ENCODE measurements at places on chromosomes 4 and X.
A peak's percentile ranks its signal among the peaks of the same experiment; 100 is the strongest.

DNA sequence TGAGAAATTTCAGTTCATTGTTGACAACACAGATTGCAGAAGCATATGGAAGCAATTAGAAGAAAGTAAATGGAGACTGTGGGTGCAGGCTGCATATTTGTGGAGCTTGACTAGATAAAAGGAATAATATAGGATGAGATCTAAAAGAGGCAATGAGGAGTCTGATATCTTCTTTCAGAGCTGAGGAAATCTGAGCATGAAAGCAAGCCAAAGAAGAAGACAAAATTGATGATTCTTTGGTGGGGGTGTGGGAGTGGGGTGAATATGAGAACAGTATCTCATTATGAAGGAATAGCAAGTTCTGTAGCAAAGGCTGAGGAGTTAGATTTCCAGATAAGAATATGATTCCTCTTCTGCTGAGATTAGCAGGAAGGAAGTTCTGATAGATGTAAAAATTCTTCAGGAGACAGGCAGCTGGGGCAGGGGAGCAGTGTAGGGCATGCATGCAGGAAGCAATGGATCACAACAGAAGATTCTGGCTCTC is 6.1 kb upstream of the PDHA2 start:
- DNase-seq: no peak

- DNase-seq: peak; percentile 7
Measured at GRCh38 chr4:185638548-185639301, 103.4 kb upstream of the PDLIM3 start.

DNA sequence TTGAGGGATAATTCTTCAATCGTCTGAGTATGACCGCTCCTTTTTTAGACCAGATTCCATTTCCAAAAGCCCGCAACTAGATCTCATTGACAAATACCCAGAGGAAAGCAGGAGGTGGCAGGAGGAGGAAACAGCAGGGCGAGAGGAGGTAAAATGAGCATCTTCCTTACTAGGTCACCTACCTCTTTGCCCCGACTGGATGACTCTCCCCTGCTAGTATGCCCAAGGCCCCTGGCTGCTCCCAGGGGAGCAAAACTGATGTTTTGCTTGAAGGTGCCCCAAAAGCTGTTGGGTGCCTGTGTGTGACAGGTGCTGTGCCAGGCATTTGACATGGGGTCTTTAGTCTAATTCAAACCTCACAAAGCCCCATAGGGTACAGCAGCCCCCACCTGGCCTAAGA is 48.9 kb downstream of the C4orf50 start:
- no peak for DNase-seq

- DNase-seq: peak; percentile 5
Measured at GRCh38 chr4:120672558-120673147, 249.9 kb downstream of the PRDM5 start.

- no peak for DNase-seq
Measured at GRCh38 chr4:184849185-184849584, 23.4 kb upstream of the ACSL1 start.

Data from AG10803 (cell line).